ENCODE measurements at places on chromosomes 11 and 22.
A peak's percentile ranks its signal among the peaks of the same experiment; 100 is the strongest.

- no peak for DNase-seq
These were observed 83.6 kb downstream of the BCR start for GRCh38 chr22:23263651-23264555.

- no peak for DNase-seq
These were observed 18.1 kb downstream of the CSRP3 start for GRCh38 chr11:19183646-19184045.

DNA sequence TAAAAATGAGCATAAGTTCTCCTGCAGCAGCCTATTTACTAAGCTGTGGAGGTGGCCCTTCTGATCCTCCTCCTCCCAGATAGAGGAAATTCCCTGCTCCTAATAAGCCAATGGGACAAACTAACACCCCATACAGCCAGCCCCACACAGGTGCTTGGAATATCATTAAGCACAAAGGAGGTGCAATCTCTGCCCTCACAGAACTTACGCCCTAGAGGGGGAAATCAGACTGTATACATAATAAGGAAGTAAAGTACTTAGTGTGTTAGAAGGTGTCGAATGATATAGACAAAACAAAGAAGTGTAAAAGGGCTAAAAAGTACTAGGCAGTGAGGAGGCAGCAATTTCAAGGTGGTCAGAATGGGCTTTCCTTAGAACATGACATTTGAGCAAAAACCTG lies 5.8 kb downstream of the MS4A12 start:
- DNase-seq = no peak

- no peak for DNase-seq
These were observed 22.8 kb downstream of the OTUB1 start for GRCh38 chr11:64008914-64009633.

GRCh38 chr11:1218788-1219445 lies 3.9 kb upstream of the MUC5B start:
- DNase-seq = no peak

DNA sequence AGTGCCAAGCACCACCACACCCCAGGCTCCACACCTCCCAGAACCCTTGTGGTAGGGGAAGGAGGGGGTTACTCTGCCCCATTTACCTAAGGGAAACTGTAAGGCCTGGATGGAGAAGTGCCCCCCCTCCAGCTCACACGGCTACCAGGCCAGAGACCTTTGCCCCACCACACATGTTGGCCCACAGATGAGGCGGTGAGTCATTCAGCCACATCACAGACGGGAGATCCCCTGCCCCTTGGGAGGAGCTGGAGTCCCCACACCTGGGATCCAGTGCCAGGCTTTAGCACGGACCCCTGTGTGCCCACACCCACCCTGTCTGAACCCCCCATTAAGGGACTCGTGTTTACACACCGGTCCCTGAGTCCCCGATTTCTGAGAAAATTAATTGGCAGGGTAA lies 24.9 kb downstream of the CDKN1C start:
- no peak for DNase-seq

GRCh38 chr22:43308836-43309235 lies 34.3 kb downstream of the SCUBE1 start:
- no peak for DNase-seq

- no peak for DNase-seq
These were observed 4.0 kb downstream of the ST14 start for GRCh38 chr11:130163346-130164220.

DNA sequence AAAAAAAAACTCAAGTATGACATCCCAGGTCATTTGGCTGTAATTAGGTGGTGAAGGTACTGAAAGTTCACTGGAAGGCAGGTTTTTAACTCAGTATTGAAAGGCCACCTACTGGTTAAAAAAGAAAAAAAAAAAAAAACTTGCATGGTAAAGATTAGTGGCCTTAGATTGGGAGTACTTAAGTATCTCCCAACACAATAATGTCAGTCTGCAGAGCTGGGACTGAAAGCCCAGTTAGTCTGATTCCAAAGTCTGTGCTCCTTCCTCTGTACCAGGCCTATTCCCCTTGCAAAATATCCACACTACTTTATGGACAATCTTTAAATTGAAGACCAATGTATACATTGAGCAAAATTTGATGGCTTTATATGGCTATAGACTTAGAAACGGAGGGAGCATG lies 85.5 kb downstream of the NOX4 start:
- DNase-seq = no peak

DNA sequence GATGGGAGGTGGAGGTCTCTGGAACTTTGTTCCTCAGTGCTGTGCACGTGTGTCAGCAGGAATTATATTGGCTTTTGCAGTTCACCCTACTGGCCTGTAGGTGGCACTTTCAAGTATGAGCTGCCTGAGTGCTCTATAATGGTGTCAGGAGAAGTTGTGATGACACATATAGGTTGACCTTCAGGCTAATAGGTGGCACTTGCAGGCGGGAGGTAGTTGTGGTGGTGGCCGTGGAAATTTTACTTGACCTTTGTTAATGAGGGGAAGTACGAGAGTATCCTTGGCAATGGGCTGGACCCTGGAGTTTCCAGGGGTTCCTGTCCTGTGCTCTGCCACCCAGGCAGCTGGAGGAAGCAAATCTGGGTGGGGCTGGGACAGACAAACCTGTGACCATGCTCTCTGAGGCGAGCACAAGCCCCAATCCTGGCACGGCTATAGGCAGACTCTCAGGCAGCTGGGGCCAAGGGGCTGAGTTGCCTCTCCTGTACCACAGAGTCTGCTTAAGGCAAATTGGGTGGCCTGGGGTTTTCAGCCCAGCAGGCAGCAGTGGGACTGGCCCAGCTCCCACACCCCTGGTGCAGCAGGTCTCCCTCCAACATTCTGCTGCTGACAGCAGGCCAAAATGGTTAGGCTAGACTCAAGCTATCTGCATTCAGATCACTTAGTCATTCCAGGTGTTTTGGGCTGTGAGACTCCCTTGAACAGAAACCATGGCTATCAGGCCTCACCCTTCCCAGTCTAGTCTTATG lies 147.5 kb upstream of the CTSC start:
- DNase-seq = peak; percentile 35

DNA sequence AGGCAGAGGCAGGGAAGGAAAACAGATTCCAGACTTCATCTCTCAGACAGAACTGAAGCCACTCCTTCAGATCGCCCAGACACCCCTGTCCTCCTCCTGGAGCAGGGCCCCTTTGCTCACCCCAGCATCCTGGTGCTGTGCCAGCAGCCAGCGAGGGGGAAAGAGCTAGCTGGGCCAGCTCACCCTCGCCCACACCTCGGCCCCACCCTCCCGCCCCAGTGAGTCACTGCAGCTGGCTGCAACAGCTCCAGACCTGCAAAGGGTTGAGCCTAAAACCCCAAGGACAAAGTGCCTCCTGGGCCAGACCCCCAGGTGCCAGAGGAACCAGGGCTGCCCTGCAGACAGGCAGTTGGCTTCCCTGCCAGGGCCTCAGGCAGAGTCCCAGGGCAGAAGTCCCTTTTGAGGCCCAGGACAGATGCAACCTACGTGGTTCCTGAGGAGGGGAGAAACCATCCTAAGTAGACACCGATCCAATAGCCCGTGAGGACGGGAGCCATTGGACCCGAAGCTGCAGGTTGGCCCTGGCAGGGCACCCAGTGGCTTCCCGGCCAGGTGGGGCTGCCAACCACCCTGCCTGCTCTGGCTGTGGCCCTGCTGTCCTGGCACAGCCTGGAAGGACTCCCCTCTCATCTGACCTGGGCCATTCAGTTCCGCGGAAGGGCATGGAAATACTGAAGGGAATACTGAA lies 7.2 kb downstream of the AHNAK start:
- peak; percentile 73 for DNase-seq

GRCh38 chr11:44906649-44907048 lies 44.0 kb downstream of the TP53I11 start:
- DNase-seq = no peak

- no peak for DNase-seq
These were observed 4.6 kb downstream of the NUP160 start for GRCh38 chr11:47843361-47844055.

- DNase-seq = no peak
These were observed 11.8 kb downstream of the PTS start for GRCh38 chr11:112238041-112238440.

DNA sequence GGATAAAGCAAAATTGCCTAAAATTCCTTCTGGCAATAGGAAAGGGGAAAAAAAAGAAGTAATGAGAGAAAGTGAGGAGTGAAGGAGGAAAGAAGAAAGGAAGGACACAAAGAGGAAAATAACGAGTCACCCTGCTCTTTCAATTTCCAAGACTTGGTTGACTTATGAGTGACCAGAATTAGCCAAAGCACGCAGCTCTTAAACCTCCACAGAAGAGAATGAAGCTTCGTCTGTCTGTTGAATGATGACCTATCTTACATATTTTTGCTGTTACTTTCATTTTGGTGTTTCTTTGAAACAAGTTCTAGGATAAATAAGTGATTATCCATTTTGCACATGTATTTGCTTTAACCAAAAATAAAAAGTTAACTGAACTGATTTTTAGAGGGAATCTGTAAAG lies 728 bp downstream of the MMP27 start:
- no peak for DNase-seq

GRCh38 chr11:27968461-27968860 lies 139.5 kb downstream of the KIF18A start:
- DNase-seq = no peak

DNA sequence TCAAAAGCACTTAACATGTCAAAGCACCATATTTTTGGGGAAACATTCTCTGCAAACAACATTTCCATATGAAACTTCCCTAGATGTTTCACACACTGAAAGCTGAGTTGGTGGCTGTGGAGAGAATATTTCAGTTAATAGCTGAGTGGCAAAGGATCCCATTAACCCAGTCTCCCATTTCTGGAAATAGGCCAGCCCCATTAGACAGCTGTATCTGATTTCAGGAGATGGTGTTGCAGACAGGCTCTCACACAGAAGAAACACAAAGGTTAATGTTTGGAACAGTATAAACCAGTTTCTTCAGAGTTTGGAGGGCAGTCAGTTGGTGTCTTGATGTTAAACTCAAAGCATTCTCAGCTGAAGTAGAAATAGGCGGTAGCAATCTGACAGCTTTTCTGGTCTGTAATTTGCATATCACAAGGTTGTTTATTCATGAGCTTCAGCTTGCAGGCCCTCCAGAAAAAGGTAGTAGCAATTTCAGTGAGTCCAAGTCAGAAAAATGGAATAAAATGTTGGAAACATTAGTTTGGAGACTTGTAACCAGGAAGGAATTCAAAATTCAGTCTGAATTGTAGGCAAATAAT lies 15.5 kb upstream of the ZBTB44 start:
- no peak for DNase-seq

- DNase-seq = no peak
These were observed 282.1 kb downstream of the BRD1 start for GRCh38 chr22:49545606-49546005.

- no peak for DNase-seq
These were observed 27.1 kb downstream of the CYTH4 start for GRCh38 chr22:37309211-37310074.

DNA sequence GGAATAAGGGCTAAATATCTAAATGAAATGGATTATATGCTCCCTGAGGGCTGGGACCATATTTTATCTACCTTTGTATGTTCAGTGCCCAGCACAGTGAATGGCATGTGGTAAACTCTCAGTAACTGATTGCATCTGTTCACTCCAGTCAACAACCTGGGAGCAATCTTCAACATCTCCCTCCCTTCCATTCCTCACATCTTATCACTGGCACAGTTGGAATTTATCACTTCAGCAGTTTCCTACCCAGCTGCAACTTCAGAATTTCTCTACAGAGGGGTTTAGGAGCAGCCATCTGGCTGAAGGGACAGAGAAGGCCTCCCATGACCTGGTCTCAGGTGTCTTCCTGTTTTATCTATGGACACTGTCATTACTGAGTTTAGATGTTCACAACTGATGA lies 9.8 kb upstream of the SIK2 start:
- DNase-seq = no peak

- no peak for DNase-seq
These were observed 70.7 kb upstream of the PAX6 start for GRCh38 chr11:31881825-31882224.

- no peak for DNase-seq
These were observed 55.7 kb upstream of the RASD2 start for GRCh38 chr22:35484651-35485556.

GRCh38 chr11:132125988-132126871 lies 755.8 kb downstream of the NTM start:
- no peak for DNase-seq

DNA sequence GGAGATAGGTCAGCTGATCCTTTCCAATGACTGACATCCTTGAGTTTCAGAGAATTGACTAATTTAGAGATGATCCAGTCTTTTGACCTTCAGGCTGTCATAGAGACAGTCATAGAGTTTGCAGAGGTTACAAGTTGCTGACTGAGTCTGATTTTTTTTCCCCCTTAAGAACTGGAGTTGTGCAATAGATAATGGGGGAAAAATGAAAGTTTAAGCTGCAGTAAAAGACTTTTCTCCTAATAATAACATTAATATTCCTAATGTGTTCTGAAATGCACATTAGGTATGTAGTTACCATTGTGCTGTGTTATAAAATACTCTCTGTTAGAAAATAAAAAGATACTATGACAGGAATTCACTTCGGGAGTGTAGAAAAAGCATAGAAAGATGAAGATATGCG lies 876.9 kb upstream of the RAG2 start:
- no peak for DNase-seq
